Hematopoietic multipotent progenitor cell treated with erythropoietin and hydrocortisone succinate and interleukin-3 and kit ligand, for 15 days (in vitro differentiated cells): ENCODE measurements at places on chromosomes 5 and 9.

DNA sequence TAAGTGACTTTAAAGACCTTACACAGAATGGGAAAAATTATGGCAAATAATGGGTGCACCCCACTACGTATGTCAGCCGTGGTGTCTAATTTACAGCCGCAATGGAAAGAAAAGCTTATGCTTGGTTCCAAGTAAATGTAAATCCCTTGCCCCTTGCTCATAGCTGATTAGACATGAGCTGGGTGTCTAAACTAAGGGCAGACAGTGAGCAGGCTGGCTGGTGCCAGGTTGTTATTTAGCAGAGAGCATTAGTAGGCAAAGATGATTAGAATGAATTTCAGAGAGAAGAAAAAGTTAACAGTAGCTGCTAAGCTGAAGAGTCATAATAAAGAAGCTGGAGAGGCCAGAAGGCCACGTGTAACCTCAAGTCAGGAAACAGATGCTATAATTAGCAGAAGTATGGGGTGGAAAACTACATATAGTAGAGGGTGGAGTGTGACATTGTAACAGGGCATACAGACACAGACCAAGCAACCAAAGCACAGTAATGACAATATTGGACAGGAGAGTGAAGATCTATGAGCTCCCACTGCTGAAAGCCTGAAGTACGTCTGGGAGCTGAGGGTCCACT lies 257.7 kb downstream of the MCTP1 start:
- DNase-seq = no peak

DNA sequence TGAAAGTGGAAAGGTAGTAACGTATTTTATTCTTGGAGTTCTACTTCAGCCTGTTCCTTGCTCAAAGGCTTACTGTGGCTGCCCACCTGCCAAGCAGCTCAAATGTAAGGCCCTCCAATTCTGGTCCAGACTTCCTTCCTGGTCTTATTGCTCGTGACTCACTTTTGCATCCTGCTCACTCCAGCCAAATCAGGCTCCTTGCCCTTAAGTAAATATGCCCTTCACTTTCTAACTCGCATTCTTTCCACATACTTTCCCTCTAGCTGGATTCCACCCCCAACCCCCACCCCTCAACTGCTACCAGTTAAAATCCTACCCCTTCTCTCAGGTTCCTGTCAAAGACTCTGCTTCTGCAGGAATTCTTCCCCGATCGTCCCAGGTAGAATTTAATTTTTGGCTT lies 96.6 kb downstream of the GALNT10 start:
- no peak for DNase-seq

DNA sequence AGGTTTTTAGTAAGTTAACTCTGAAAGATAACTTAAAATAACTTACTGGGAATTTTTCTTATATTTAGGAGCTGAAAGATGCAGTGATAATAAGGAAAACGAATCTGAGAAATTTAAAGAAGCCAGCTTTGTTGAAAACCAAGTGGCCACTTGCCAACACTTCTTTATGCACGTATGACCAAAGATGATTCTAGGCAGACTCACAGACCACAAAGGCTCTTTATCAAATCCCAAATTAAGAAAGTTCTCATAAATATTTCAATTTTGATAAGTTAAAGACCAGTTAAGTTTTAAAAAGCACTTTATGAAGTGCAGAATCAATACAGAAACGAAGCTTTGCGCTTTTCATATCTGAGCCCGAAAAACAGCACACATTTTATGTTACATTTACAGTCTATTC lies 1.5 kb downstream of the AFF4 start:
- DNase-seq = peak; percentile 17

- DNase-seq = no peak
Measured at GRCh38 chr5:168788107-168788506, 208.9 kb upstream of the PANK3 start.

DNA sequence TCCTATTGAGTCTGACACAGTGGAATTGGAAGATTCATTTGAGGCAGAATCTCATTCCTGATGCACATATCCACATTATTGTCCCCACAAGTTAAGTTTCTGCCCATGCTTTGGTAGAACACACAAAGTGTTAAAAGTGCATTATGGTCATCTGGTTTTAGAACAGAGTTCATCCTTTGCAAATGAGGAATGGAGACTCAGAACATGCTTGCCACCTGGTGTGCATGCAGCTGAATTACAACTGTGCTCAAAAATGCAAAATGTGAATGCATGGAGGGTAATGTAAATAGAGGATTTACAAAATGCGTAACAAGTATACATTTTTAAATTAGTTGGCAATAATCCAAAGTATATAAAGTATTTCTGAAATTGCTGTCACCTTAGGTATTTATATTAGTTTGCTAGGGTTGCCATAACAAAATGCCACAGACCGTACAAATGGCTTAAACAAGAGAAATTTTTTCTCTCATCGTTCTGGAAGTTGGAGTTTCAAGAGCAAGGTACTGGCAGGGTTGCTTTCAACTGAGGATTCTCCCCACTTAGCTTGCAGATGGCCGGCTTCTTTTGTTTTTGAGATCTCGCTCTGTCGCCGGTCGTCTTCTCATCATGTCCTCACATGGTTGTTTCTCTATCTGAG lies 671.1 kb downstream of the TAF11L14 start:
- DNase-seq = no peak

DNA sequence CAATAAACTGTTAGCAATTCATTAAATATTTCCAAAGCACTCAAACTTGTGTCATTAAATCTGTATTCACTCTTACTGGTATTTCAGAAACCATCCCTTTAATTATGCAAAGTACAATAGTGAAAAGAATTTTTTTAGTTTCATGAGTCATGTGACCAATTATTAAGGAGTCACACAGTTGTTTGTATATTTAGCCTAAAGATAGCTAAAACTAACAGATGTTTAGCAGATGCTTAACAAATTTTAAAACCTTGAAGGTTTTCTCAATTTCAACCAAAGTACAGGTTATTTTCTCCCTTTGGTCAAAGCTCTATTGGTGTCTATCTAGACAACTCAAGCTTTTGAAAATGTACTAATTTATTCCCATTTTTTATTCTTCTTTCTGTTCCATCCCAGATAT lies 44.1 kb downstream of the PJA2 start:
- DNase-seq = no peak

GRCh38 chr5:90598293-90598692 lies 39.7 kb downstream of the ADGRV1 start:
- DNase-seq = no peak

DNA sequence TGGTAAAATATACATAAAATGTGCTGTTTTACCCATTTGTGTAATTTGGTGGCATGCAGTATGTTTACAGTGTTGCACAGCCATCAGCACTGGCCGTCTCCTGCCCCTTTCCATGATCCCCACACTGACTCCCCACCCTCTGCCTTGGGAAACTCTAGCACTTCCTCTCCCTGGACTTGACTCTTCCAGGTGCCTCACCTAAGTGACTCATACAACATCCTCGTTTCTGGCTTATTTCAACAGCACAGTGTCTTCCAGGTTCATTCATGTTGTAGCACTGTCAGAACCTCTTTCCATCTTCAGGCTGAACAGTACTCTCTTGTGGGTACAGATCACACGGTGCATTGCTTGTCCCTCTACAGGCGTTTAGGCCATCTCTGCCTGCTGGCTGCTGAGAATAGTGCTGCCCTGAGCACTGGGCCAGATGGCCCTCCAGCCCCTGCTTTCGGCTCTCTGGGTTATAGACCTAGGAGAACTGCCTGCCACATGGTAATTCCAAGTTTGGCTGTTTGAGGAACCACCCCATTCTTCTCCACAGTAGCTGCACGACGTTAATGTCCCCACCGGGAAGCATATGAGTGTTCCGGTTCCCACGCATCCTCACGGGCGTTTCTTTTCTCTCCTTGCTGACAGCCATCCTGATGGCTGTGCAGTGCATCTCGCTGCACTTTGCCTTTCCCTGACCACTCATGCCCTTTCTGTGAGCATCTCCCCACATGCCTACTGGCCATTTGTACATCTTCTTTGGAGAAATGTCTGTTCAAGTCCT lies 211.8 kb downstream of the FANCC start:
- no peak for DNase-seq
